ENCODE measurements at places on chromosomes 5 and 9.

- DNase-seq: peak; percentile 15
- no peaks in the 10 kb centered on the region for H3K27me3 ChIP-seq
- H3K4me3 ChIP-seq: no peak overlapping the region
These were observed 1.0 kb upstream of the SECISBP2 start for GRCh38 chr9:89317282-89317681.

GRCh38 chr9:121411993-121412392 is 41.9 kb upstream of the STOM start:
- DNase-seq: no peak
- H3K27me3 ChIP-seq: peaks cover 14% of the 10 kb centered on the region
- H3K4me1 ChIP-seq: no peaks in the 10 kb centered on the region
- no peaks in the 10 kb centered on the region for H3K36me3 ChIP-seq

DNA sequence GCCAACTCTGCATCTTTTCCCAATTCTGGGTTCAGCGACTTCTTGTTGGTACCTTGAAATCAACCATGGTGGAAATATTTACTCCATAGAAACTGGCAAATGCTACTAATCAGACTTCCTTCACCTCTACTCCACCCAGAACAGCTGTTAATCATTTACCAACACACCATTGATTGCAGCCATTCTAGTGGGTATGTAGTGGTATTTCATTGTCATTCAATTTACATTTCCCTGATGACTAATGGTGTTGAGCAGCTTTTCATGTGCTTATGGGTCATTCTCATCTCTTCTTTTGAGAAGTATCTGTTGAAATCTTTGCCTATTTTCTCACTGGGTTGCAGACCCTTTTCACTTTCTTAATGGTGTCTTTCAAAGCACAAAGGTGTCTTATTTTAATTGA is 122.4 kb upstream of the MSX2 start:
- H3K4me1 ChIP-seq: no peaks in the 10 kb centered on the region
- H3K27ac ChIP-seq: no peak overlapping the region
- DNase-seq: peak; percentile 27
- H3K36me3 ChIP-seq: no peaks in the 10 kb centered on the region
- peaks cover 21% of the 10 kb centered on the region for H3K27me3 ChIP-seq

DNA sequence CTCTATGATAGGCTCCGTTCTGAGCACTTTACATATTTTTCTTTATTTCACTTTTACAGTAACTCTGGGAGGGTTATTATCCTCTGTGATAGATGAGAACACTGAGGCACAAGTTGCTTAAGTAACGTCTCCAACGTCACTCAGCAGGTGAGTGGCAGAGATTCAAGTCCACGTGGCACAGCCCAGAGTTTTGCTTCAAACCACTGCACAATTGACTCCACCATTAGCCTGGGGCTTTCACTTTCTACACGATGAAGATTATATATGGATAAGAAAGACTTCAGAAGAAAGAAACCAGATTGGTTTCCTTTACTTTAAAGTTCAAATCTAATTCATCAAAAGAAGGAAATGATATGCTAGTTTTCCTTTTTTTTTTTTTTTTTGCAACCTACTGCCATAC is 245.9 kb downstream of the SYK start:
- no peak for DNase-seq
- no peaks in the 10 kb centered on the region for H3K27me3 ChIP-seq
- H3K4me1 ChIP-seq: peaks cover 8% of the 10 kb centered on the region
- H3K4me3 ChIP-seq: no peak overlapping the region
- H3K27ac ChIP-seq: no peak overlapping the region

DNA sequence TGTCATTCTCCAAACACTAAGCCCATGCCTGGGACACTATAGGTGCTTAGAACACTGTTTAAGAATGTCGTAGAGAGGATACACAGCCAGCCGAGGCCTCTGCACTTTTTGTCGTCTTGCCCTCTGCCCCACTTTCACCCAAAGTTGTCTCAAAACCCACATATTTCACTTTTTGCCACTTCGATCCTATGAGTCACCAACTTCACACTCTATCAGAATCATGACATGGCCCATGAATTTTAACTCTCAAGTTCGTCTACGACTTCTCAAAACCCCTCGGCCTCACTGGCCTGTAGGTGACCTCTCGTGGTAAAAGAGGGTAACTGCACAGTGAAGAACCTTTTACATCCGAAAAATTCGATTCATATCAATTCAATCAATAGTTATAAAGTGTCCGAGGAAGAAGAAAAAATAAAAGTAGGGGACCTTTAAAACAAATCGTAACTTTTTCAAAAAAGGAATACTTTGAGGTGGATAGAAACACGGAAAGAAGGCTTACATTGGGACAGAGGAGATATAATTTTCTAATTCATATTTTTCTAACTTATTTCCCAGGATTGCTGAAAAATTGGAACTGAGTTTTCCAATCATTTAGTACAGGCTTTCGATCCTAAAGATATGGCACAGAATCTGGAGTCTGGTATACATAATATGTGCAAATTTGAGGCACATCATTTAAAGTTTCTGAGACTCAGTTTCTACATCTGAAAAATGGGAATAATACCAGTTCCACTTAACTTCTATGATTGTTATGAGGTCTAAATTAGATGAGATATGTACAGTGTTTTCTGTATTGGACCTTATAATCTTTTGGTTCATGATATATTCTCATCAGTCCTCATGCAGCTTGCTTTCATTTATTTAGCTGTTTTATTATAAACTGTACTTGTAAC is 122.6 kb downstream of the APBA1 start:
- H3K27me3 ChIP-seq: no peaks in the 10 kb centered on the region
- no peak overlapping the region for H3K4me3 ChIP-seq
- H3K27ac ChIP-seq: no peak overlapping the region
- H3K36me3 ChIP-seq: no peaks in the 10 kb centered on the region
- peaks cover 4% of the 10 kb centered on the region for H3K4me1 ChIP-seq

- H3K27ac ChIP-seq: no peak overlapping the region
- DNase-seq: peak; percentile 65
- no peaks in the 10 kb centered on the region for H3K36me3 ChIP-seq
- H3K27me3 ChIP-seq: peaks cover 9% of the 10 kb centered on the region
- no peak overlapping the region for H3K4me3 ChIP-seq
These were observed 130.5 kb upstream of the ITGA1 start for GRCh38 chr5:52657247-52657645.

DNA sequence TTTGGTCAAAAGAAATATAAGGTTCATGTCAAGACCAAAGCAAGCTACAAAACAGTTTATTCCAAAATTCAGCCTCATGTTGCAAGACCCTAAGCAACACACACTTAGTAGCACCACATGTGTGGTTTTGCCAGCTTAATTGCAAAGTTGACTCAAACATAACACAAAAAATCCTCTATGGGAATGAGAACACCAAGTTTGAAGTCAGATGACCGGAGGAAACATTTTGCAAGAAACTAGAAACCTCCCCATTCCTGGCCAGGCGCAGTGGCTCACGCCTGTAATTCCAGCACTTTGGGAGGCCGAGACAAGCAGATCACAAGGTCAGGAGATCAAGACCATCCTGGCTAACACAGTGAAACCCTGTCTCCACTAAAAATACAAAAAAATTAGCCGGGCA is 261.8 kb downstream of the EBF1 start:
- no peaks in the 10 kb centered on the region for H3K36me3 ChIP-seq
- H3K4me1 ChIP-seq: no peaks in the 10 kb centered on the region
- H3K27me3 ChIP-seq: no peaks in the 10 kb centered on the region
- H3K4me3 ChIP-seq: no peak overlapping the region
- DNase-seq: no peak

- no peaks in the 10 kb centered on the region for H3K36me3 ChIP-seq
- H3K4me3 ChIP-seq: no peak overlapping the region
- DNase-seq: no peak
- H3K27ac ChIP-seq: no peak overlapping the region
- H3K27me3 ChIP-seq: no peaks in the 10 kb centered on the region
These were observed 165.3 kb downstream of the TMEM167A start for GRCh38 chr5:82911910-82912309.

DNA sequence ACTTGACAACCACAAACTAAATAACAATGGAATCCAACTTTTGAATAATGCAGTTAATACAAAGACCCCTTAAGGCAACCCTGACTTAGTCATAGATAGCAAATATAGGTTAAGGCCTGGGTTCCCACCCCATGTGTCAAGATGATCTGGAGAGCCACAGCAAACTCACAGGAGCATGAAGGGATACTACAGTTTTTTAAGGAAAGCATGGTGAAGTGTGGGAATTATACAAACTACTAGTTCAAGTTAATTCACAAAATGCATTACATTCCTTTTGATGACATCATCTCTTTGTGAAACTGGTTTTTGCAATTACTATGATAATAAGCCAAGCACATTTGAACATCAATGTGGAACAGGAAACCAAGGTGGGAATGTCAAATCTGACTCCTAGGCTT is 50.6 kb downstream of the LHFPL2 start:
- H3K36me3 ChIP-seq: no peaks in the 10 kb centered on the region
- H3K4me1 ChIP-seq: peaks cover 16% of the 10 kb centered on the region
- no peak for DNase-seq
- H3K27me3 ChIP-seq: no peaks in the 10 kb centered on the region

DNA sequence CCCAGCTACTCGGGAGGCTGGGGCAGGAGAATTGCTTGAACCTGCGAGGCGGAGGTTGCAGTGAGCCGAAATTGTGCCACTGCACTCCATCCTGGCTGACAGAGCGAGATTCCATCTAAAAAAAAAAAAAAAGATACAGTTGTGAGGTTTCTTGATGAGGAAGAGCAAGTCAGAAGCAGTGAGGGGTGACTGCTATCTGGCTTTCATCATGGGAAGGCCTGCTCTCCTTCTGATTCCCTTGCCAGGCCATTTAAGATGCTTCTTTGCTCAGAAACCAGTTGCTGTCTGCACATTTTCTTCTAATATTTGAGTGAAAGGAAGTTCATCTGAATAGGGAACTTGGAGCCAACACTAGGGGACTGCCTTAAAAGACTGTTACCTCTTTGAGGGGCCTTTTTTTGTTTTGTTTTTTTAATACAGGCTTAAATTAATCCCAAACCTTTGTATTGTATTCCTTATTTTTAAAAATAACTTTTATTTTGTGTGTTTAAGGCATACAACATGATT is 201.9 kb downstream of the ARHGAP26 start:
- H3K4me1 ChIP-seq: peaks cover 6% of the 10 kb centered on the region
- no peaks in the 10 kb centered on the region for H3K36me3 ChIP-seq
- no peak overlapping the region for H3K4me3 ChIP-seq
- no peaks in the 10 kb centered on the region for H3K27me3 ChIP-seq
- DNase-seq: no peak

DNA sequence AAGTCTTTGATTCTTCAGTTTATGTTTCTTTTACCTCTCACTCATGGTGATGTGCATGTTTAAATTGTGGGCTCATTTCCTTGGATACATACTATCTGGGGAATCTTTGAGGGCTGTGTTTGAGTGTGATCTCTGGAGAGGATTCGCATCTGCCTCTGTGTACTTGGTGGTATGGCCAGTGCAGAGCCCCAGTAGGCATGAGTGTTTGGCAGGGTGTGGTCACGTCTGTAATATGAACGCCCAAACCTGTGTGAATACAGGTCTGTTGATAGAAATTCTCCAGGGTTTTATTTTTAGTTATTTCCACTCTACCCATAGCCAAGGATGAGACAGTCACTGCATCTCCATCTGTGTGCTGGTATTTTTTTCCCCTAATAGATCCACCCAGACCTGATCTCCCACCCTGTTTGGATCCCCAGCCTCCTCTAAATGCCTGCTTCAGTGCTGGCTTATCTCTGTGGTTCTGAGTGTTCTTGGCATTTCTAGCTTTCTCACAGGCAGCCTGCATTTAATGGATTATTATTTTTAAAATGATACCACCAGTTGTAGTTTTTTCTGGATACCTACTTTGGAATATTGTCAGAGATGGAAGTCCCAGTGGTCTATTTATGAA is 37.5 kb downstream of the TJP2 start:
- H3K4me3 ChIP-seq: no peak overlapping the region
- H3K27ac ChIP-seq: no peak overlapping the region
- H3K4me1 ChIP-seq: no peaks in the 10 kb centered on the region
- H3K36me3 ChIP-seq: no peaks in the 10 kb centered on the region
- no peaks in the 10 kb centered on the region for H3K27me3 ChIP-seq

DNA sequence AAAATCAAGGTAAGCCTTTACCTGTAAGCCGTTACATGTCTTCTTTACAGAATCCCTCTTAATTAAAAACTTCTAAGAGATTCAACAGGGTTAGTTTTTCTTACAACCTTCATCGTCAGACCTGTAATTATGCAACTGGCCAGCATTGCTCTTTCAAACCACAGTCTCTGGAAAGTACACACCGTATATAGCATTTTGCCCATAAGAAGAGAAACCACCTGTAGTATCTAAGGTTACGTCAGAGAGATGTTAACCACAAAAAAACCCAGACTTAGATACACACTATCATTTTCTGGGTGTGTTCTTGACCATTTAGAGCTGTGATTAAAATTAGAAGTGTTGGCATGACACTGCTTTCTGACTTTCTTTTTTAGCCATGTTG is 140.0 kb downstream of the MUSK start:
- H3K27ac ChIP-seq: no peak overlapping the region
- no peak for DNase-seq
- no peak overlapping the region for H3K4me3 ChIP-seq
- no peaks in the 10 kb centered on the region for H3K4me1 ChIP-seq
- no peaks in the 10 kb centered on the region for H3K36me3 ChIP-seq
- no peaks in the 10 kb centered on the region for H3K27me3 ChIP-seq

DNA sequence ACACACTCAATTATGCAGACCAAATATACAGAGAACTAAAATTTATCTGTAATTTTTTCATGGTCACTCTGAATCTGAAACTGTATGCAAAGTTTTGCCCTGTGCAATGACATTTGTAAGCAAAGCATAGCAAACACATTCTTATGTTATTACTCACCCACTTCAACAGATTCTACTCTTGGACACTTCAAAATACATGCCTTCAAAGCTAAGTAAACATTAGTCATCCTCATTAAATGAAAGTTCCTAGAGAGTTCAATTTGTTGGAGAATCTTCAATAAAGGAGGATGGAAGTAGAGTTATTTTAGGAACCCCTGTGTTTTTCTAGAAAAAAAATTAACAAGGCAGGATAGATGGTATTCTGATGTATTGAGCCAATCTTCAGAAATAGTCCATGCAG is 639.7 kb upstream of the C9orf72 start:
- no peaks in the 10 kb centered on the region for H3K4me1 ChIP-seq
- DNase-seq: peak; percentile 89
- no peak overlapping the region for H3K4me3 ChIP-seq

GRCh38 chr9:75988663-75989062 is 98.2 kb downstream of the PCSK5 start:
- H3K4me1 ChIP-seq: no peaks in the 10 kb centered on the region
- no peak for DNase-seq
- no peaks in the 10 kb centered on the region for H3K36me3 ChIP-seq
- H3K4me3 ChIP-seq: no peak overlapping the region
- no peak overlapping the region for H3K27ac ChIP-seq
- no peaks in the 10 kb centered on the region for H3K27me3 ChIP-seq

- no peaks in the 10 kb centered on the region for H3K27me3 ChIP-seq
- no peaks in the 10 kb centered on the region for H3K36me3 ChIP-seq
- no peak overlapping the region for H3K4me3 ChIP-seq
- peak overlapping the region; percentile 31 for H3K27ac ChIP-seq
- DNase-seq: no peak
These were observed 411.2 kb upstream of the SLC30A5 start for GRCh38 chr5:68682400-68683160.
